Stomach (tissue), 19 donors: ENCODE measurements at places on chromosomes 12 and 14. TPM values are rescaled to one million over a fixed set of nuclear protein-coding genes. Genes with fewer than 3 reads are reported as not detected.

Gene CYP46A1
- 0.15 TPM for polyA plus RNA-seq

- no peak for DNase-seq
Observed at GRCh38 chr12:62214846-62215245, 45.4 kb upstream of the USP15 start.

- no peak for DNase-seq
Observed at GRCh38 chr12:103774977-103775560, 66.0 kb downstream of the NT5DC3 start.

- DNase-seq = no peak
Observed at GRCh38 chr14:22979748-22980392, 2.5 kb downstream of the AJUBA start.

Gene CAPZA3
- polyA plus RNA-seq = 2.1 TPM

DNA sequence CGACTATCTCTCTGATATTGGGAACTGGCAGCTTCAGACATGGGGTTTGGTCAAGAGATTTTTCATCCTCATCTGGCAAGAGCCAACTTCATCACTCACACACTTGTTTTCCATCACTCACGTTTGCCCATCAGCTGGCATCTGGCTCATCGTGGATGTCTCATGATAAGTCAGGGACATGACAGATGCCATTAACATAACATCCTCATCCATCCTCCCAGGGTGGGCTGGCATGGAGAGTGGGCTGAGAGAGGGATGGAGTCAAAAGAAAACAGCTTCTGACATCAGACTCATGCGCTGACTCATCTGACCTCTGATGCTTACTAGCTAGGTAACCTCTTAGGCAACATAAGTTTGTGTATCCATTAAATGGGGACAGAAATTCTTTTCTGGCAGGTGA, 1.8 kb upstream of the VSX2 start:
- no peak for DNase-seq

DNA sequence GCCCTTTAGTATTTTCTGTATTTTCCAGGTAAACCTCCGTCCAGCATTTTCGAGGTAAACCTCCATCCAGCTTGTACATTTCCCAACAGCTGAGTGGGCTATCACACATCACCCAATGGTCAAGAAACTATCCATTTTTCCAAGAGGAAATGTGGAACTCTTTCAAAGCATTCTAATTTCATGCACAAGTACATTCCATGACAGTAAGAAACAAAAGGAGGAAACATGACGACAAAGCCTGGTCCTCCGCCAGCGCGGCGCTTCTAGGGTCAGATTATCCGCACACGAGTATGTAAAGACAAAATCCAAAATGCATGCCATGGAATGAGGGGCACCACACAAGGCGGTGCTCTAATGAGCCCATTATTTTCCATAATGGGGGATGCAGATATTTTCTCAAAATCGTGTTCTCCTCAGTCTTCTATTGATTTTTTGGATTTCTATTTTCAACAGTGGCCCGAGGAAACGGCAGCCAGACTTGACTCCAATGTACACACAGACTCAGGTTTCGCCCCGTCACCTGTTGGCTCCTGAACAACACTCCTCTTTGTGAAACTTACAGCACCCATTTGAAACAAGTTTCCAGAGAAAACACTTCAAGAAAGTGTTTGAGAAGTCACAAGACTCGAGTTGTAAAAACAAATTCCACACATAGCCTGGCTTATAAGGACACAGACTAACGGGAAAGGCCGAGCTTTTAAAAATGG, 107.4 kb downstream of the PRICKLE1 start:
- peak; percentile 72 for DNase-seq
